T-helper 17 cell (primary cell): ENCODE measurements at places on chromosomes 1 and 21. TPM values are rescaled to one million over a fixed set of nuclear protein-coding genes. Genes with fewer than 3 reads are reported as not detected.
A peak's percentile ranks its signal among the peaks of the same experiment; 100 is the strongest.

RIMS3 gene
- 1.7 TPM for total RNA-seq

TTC24 gene
- total RNA-seq: 0.94 TPM

OR2T4 gene
- not detected for total RNA-seq

FAM43B gene
- not detected for total RNA-seq

- no peak overlapping the region for H3K4me3 ChIP-seq
- H3K27ac ChIP-seq: no peak overlapping the region
- no peak for DNase-seq
- H3K4me1 ChIP-seq: no peaks in the 10 kb centered on the region
Measured at GRCh38 chr1:192303029-192303428, 13.8 kb upstream of the RGS21 start.

GRCh38 chr1:156806512-156807440, 9.9 kb downstream of the SH2D2A start:
- no peaks in the 10 kb centered on the region for H3K27me3 ChIP-seq
- peaks cover 8% of the 10 kb centered on the region for H3K36me3 ChIP-seq
- peak overlapping the region; percentile 94 for H3K27ac ChIP-seq
- peak overlapping the region; percentile 79 for H3K4me3 ChIP-seq

GRCh38 chr21:32612999-32613337, 791 bp upstream of the CFAP298 start:
- DNase-seq: no peak
- H3K27me3 ChIP-seq: peaks cover 6% of the 10 kb centered on the region
- H3K4me1 ChIP-seq: peaks cover 16% of the 10 kb centered on the region
- peaks cover 4% of the 10 kb centered on the region for H3K36me3 ChIP-seq
- H3K27ac ChIP-seq: peak overlapping the region; percentile 98

DNA sequence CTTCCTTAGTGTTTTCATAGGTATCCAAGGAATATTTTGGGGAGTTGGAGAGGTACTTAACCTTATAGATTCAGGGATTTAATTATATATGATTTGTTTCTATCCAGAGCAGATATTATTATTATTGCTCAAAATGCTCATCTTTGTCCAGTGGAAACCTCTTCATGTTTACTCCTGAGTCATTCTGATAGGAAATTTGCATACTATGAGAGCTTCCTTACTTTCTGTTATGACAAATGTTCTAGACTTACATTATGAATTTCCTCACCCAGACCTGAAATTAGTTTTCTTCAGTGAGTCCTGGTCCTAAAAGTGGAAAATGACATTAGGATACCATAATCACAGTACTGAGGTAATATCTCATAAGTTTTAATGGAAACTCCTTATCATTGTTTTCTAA, 57.5 kb upstream of the PLPPR5 start:
- DNase-seq: no peak
- H3K4me1 ChIP-seq: peaks cover 2% of the 10 kb centered on the region
- no peak overlapping the region for H3K4me3 ChIP-seq
- no peak overlapping the region for H3K27ac ChIP-seq
- H3K36me3 ChIP-seq: no peaks in the 10 kb centered on the region

DNA sequence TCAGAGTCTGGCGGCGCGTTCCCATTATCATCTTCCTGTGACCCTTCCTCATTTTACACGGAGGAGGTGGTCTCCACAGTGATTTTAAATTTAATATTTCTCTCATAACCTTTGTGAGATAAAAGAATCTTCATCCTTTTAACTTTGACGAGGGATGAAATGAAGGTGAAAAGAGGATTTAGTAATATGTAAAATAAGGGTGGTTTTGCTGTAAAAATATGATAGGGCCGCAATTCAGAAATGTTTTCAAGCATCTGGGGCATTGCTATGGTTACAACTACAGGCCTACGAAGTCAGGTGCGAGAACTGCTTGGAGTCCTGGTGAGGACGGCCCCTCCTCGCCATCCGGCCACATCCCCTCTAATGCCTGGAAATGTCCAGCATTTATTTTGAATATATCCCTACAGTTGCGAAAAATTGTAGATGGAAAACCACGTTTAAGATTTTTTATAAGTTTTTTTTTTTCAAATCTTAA, 422 bp upstream of the RSBN1 start:
- peaks cover 26% of the 10 kb centered on the region for H3K4me1 ChIP-seq
- no peaks in the 10 kb centered on the region for H3K27me3 ChIP-seq
- no peak for DNase-seq
- H3K27ac ChIP-seq: peak overlapping the region; percentile 98

DNA sequence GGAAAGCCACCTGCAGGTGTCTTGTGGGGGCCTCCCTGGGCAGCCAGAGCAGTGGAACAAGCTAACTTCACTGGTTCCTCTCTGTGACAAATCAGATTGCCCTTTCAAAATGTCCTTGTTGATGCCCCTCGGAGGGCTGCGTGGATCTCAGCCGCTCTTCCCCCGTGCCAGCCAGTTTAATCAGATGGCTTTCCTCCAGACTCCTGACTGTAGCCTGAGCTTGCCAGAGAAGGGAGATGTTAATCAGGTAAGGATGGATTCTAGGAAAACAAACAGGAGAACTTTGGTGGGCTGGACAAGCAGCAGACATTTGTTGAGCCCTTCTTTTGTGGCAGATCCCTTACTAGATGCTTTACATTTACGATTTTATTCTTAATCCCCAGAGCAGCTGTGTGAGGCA, 88.2 kb downstream of the DMRTA2 start:
- H3K27me3 ChIP-seq: peaks cover 51% of the 10 kb centered on the region
- H3K4me3 ChIP-seq: no peak overlapping the region
- H3K27ac ChIP-seq: no peak overlapping the region
- DNase-seq: no peak
- peaks cover 3% of the 10 kb centered on the region for H3K36me3 ChIP-seq
